ENCODE measurements at places on chromosomes 7 and 10.

GRCh38 chr7:125195156-125195555, 265.5 kb upstream of the POT1 start:
- DNase-seq, result no peak

GRCh38 chr10:34407324-34407805, 407.7 kb downstream of the PARD3 start:
- no peak for DNase-seq

- no peak for DNase-seq
These were observed 117.7 kb downstream of the APBB1IP start for GRCh38 chr10:26555719-26556368.

DNA sequence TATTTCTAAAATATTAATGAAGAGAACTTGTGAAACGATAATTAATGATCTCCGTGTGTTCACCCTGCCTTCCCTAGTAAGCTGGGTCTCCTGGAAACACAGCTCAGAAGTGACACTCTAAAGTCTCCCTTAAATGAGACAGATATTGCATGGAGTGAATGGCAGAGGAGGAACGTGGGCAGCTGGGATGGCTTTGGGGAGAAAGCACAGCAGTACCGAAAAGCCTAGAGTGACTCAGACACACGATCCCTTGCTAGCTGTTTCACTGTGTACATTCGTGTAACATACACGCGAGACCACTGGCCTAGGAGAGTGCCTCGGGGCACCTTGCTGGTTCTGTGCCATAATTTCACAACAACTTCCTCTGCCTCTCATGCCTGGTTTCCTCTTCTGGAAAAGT, 199.9 kb upstream of the TCERG1L start:
- DNase-seq, result no peak

DNA sequence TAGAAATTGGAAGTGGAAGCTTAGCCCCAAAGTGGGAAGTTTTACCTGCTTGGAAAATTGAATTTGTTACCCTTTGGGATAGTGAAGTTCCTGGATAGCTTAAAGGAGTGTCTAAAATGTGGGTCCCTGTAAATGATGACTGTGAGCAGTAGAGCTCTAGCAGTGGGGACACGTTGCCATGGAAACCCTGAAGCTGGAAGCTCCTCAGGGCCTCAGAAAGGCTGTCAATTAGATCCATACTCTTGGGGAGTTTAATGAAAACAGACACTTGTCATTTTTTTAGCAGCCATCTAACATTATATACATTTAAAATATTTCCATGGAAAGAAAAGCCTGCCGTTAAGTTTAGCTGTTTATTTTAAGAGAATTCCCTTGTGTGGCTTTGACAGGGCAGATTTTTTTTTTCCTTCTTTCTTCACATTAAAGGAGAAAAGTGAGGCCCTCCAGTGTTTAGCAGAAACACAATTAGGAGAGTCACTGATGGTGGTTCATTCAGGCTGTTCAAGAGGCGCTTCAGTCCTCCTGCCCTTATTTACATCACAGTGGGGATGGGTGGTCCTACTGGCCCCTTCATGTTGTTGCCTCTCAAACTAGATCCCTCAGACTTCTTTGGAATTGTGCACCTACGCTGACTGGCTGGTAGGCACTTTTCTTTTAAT, 518.4 kb downstream of the CCSER2 start:
- DNase-seq, result no peak

Measured in activated naive CD8-positive, alpha-beta T cell treated with anti-CD3 and anti-CD28 coated beads, Interleukin-2, amount 50 U/mL, for 24 hours (primary cell).